Left renal cortex interstitium (tissue), 4 donors: ENCODE measurements at places on chromosomes 1 and 21. TPM values are rescaled to one million over a fixed set of nuclear protein-coding genes. Genes with fewer than 3 reads are reported as not detected.

Gene RNF186
- polyA plus RNA-seq: 0.46 TPM

Gene GFI1
- polyA plus RNA-seq: 0.47 TPM

Gene MCOLN2
- 0.44 TPM for polyA plus RNA-seq

Gene ADCY10
- polyA plus RNA-seq: 1.2 TPM

Gene HRNR
- 1.7 TPM for polyA plus RNA-seq
